Left ventricle myocardium inferior (tissue), 1 donor: ENCODE measurements at places on chromosomes 12 and 14.

GRCh38 chr12:12398026-12398859 lies 41.4 kb downstream of the BORCS5 start:
- no peaks in the 10 kb centered on the region for H3K27me3 ChIP-seq
- peaks cover 38% of the 10 kb centered on the region for H3K4me1 ChIP-seq
- no peaks in the 10 kb centered on the region for H3K36me3 ChIP-seq
- DNase-seq = peak; percentile 45
- no peak overlapping the region for H3K4me3 ChIP-seq
- peak overlapping the region; percentile 69 for H3K27ac ChIP-seq

- H3K4me1 ChIP-seq = no peaks in the 10 kb centered on the region
- no peak overlapping the region for H3K27ac ChIP-seq
- no peak overlapping the region for H3K4me3 ChIP-seq
Measured at GRCh38 chr14:56087671-56088471, 30.3 kb upstream of the PELI2 start.

GRCh38 chr12:23560611-23561010 lies 388.9 kb downstream of the SOX5 start:
- no peak for DNase-seq
- H3K4me3 ChIP-seq = no peak overlapping the region
- no peaks in the 10 kb centered on the region for H3K4me1 ChIP-seq
- H3K27ac ChIP-seq = no peak overlapping the region
- no peaks in the 10 kb centered on the region for H3K27me3 ChIP-seq

- H3K4me3 ChIP-seq = no peak overlapping the region
- DNase-seq = no peak
- H3K27me3 ChIP-seq = no peaks in the 10 kb centered on the region
Measured at GRCh38 chr12:70252832-70253231, 9.6 kb downstream of the CNOT2 start.

GRCh38 chr12:123595729-123596128 lies 6.2 kb upstream of the DDX55 start:
- no peaks in the 10 kb centered on the region for H3K27me3 ChIP-seq
- H3K4me3 ChIP-seq = no peak overlapping the region
- H3K36me3 ChIP-seq = peaks cover 82% of the 10 kb centered on the region
- no peak for DNase-seq

GRCh38 chr12:71509705-71510104 lies 70.1 kb downstream of the LGR5 start:
- H3K27me3 ChIP-seq = peaks cover 5% of the 10 kb centered on the region
- no peak overlapping the region for H3K4me3 ChIP-seq
- no peaks in the 10 kb centered on the region for H3K36me3 ChIP-seq
- no peaks in the 10 kb centered on the region for H3K4me1 ChIP-seq
- DNase-seq = no peak

DNA sequence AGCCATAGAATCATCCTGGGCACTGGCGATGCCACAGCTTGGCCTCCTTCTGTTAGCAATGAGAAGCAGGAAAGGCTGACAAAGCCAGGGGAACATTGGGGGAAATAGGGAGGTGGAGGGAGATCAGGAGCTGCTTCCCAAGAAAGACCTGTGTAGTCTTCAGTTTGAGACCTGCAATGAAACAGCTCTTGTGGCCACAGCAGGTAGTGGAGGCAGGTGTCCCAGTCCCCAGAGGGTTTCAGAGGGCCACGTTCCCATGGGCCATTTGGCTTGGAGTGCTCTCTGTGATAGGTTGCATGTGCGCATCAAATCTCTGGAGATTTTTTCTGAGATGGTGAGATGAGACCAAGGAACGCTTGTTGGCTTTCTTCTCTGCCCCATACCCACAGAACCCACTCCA lies 14.4 kb upstream of the OR6S1 start:
- DNase-seq = no peak
- H3K27me3 ChIP-seq = peaks cover 98% of the 10 kb centered on the region
- H3K4me3 ChIP-seq = no peak overlapping the region

- H3K4me1 ChIP-seq = peaks cover 27% of the 10 kb centered on the region
- DNase-seq = no peak
- H3K4me3 ChIP-seq = peak overlapping the region; percentile 90
- peak overlapping the region; percentile 99 for H3K27ac ChIP-seq
- peaks cover 12% of the 10 kb centered on the region for H3K36me3 ChIP-seq
Measured at GRCh38 chr12:2811801-2812200, 667 bp upstream of the ITFG2 start.

DNA sequence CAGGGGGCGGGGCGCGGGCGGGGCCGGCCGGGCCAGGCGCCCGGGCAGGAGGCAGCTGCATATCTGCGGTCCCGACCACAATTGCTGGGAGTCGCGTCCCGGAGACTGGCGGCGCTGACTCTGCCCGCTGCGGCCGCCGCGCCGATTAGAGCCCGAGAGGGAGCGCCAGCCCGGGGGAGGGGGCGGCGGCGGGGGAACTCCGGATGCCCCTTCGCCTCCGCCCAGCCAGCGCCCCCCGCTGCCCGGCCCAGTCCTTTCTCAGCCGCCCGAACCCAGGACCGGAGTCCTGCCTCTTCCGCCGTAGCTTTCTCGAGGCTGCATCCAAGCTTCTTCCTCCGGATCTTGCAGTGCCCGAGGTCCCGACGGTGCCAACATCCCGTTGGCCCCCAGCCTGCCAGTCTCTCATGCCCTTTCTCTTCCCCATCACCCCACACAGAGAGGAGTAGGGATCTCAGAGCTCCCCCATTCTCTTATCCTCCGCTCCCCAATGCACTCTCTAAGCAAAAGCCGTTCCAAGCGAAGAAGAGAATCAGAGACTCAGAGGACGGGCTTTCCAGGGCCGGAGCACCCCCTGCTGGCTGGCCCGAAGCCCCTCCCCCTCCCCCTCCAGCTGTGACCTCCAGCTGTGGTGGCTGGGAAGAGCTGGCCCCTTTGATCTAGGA lies 8.8 kb upstream of the SP7 start:
- peak overlapping the region; percentile 93 for H3K27ac ChIP-seq
- H3K4me3 ChIP-seq = peak overlapping the region; percentile 92
- H3K4me1 ChIP-seq = peaks cover 22% of the 10 kb centered on the region
- H3K36me3 ChIP-seq = no peaks in the 10 kb centered on the region

GRCh38 chr14:90427848-90428426 lies 31.1 kb downstream of the CALM1 start:
- no peaks in the 10 kb centered on the region for H3K36me3 ChIP-seq
- peak; percentile 25 for DNase-seq
- no peaks in the 10 kb centered on the region for H3K27me3 ChIP-seq
- H3K4me1 ChIP-seq = peaks cover 39% of the 10 kb centered on the region
- no peak overlapping the region for H3K4me3 ChIP-seq

GRCh38 chr12:24228371-24228770 lies 278.9 kb upstream of the SOX5 start:
- no peak overlapping the region for H3K4me3 ChIP-seq
- H3K27me3 ChIP-seq = no peaks in the 10 kb centered on the region
- H3K27ac ChIP-seq = no peak overlapping the region
- DNase-seq = no peak

DNA sequence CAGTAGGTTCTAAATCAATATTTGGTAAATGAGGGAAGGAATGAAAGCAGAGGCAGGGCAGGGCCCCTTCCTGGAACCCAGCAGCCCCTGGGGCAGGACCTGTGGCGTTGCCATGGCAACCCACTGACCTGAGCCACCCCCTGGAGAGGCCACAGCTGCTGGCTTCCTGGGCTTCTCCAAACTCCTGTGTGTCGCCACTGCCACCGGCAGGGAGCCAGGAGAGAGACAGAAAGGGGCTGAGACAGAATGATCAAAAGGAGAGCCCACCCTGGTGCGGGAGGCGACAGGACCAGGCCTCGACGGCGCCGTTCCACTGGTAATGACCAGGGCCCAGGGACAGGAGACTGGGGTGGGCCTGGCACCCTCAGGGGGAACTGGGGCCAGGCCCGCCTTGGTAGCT lies 18.2 kb downstream of the RFX4 start:
- H3K4me1 ChIP-seq = no peaks in the 10 kb centered on the region
- no peak overlapping the region for H3K4me3 ChIP-seq
- H3K27me3 ChIP-seq = peaks cover 71% of the 10 kb centered on the region
- no peaks in the 10 kb centered on the region for H3K36me3 ChIP-seq
- DNase-seq = no peak

GRCh38 chr14:34234258-34234657 lies 227.8 kb downstream of the SPTSSA start:
- peak; percentile 73 for DNase-seq
- no peak overlapping the region for H3K4me3 ChIP-seq
- peak overlapping the region; percentile 73 for H3K27ac ChIP-seq
- H3K36me3 ChIP-seq = no peaks in the 10 kb centered on the region

GRCh38 chr12:93390549-93391297 lies 13.0 kb downstream of the NUDT4 start:
- DNase-seq = no peak
- H3K36me3 ChIP-seq = peaks cover 32% of the 10 kb centered on the region
- H3K27me3 ChIP-seq = no peaks in the 10 kb centered on the region
- H3K4me3 ChIP-seq = peak overlapping the region; percentile 29
- peaks cover 85% of the 10 kb centered on the region for H3K4me1 ChIP-seq
